Left forelimb (tissue), 1 donor: ENCODE measurements at places on chromosomes 5 and 9.

GRCh38 chr5:99808657-99809230 lies 726.4 kb upstream of the FAM174A start:
- no peak for DNase-seq

DNA sequence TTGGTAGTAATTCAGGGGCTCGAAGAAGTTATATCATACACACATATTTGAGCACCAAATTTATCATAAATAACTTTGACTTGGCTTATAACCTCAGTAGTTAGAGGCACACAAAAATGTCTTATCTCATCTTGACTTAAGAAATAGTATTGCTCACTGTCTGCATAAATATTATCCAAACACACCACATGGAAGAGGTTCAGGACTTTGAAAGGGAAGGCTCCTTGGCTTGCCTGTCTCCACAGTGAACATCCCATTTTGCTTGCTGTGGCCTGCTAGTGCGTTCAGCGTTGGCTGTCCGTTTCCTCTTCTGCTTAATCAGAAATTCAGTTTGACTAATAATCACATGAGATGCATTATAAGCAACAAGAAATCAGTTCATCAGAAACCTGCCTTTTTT lies 13.9 kb downstream of the GRXCR2 start:
- no peak for DNase-seq

- no peak for DNase-seq
These were observed 82.3 kb upstream of the TLE4 start for GRCh38 chr9:79489261-79490000.

- no peak for DNase-seq
These were observed 9.5 kb upstream of the NKD2 start for GRCh38 chr5:999032-999501.
